ENCODE measurements at places on chromosomes 3 and 15. TPM values are rescaled to one million over a fixed set of nuclear protein-coding genes. Genes with fewer than 3 reads are reported as not detected.

DNA sequence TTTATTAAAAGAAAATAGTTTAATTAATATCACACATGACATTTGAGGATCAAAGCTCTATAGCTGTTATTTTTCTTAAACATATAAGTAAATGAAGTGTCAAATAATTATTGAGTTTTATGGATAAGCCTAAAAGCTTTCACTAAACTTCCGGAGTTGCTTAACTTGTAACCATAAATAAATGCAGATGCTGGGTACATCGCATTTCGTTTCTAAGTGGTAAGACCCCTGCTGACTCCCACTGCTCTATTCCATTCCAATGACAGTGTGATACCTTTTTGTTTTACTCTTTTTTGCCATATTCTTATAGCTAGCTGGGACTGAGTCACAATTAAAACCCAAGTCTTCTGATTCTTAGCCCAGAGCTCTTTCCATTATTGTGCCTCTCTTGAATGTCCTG is 411.1 kb downstream of the SOX2 start:
- no peak overlapping the region for H3K27ac ChIP-seq
- no peaks in the 10 kb centered on the region for H3K36me3 ChIP-seq
- no peak for DNase-seq
- H3K27me3 ChIP-seq, result no peaks in the 10 kb centered on the region
- H3K4me3 ChIP-seq, result no peak overlapping the region

DNA sequence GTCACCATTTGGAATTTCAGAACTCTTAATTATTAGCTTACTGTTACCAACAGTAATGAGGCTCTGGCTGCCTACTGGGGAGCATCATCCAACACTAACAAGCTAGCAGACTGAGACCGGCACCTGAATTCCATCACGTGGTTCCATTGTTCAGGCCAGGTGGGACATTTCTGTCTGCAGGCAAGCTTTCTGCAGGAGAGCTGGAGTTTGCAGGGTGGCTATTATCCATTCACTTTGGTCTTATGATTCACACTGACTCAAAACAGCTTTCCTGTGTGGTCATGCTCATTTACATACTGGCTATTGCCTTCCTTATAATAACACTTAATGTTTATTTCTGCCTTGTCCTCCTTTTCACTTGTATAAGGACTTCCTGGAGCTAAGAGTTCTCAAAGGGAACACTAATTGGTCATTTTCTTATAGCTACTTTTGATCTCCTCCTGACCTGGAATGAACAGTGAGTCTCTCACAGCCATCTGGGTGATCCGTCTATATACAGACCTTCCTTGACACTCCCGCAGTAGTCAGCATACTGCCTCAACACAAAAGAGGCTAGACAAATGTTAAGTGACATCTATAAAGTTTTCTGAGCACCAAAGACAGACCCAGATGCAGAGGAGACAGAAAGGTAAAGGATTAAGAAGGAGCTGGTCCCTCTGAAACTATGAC is 695.4 kb downstream of the FHIT start:
- no peaks in the 10 kb centered on the region for H3K4me1 ChIP-seq
- H3K4me3 ChIP-seq, result no peak overlapping the region
- H3K27me3 ChIP-seq, result no peaks in the 10 kb centered on the region
- H3K36me3 ChIP-seq, result no peaks in the 10 kb centered on the region
- DNase-seq, result no peak

DNA sequence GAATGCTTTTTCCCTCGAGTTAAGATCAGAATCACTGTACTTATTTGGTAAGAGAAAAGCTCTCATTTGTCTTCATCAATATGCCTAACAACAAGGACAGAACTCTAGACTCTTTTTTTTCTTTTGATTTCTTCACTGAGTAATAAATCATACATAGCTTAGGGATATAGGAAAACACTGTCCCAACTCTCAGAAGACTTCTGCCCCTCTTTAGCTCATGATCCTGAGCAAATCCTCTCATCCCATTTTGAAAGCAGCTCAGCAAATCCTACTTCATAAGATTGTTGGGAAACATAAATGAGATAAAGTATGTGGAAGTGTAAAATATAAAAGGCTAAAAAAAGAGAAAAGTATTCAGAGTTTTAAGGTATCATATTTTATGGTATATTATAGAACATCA is 141.7 kb downstream of the ATP8B4 start:
- no peaks in the 10 kb centered on the region for H3K36me3 ChIP-seq
- DNase-seq, result no peak
- peaks cover 3% of the 10 kb centered on the region for H3K27me3 ChIP-seq
- no peaks in the 10 kb centered on the region for H3K4me1 ChIP-seq
- no peak overlapping the region for H3K27ac ChIP-seq

DNA sequence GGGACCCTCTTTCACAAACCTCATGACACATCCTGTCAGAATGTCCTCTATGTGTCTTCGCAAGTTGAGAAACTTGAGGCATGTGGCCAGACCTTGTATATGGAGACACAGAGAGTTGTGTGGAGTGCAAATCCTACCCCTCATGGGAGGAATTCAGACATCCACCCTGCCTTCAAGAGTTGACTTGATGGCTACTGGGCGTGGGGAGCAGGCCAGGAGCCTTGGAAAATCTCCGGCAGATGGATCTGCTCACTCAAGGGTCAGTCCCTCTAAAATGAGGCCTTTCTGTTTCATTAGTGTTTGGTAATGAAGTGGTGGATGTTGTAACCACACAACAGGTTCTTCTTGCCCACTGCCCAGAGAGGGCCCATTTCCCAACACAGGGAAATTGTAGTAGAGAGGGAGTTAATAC is 79.0 kb downstream of the ASB7 start:
- H3K36me3 ChIP-seq, result no peaks in the 10 kb centered on the region
- no peak overlapping the region for H3K4me3 ChIP-seq
- H3K27me3 ChIP-seq, result no peaks in the 10 kb centered on the region
- DNase-seq, result no peak
- no peaks in the 10 kb centered on the region for H3K4me1 ChIP-seq
- H3K27ac ChIP-seq, result no peak overlapping the region

DNA sequence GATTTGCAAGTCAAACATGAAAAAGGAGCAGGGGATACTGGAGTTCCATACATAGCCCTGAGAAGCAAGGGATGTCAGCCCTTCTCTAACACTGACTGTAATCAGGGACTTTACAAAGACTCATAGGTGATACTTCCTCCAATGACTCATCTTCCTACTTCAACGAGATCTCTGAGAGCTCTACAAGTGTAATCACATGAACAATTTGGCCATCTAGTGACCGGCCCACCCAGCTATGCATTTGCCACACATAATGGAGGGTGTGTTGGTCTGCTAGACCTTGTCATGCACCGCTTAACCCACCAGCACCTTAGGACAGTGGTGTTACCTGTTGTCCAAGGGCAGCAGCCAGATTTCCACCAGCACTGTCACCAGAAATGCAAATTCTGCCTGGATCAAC is 75.3 kb downstream of the NCEH1 start:
- no peak overlapping the region for H3K4me3 ChIP-seq
- no peak for DNase-seq
- H3K27ac ChIP-seq, result no peak overlapping the region
- no peaks in the 10 kb centered on the region for H3K27me3 ChIP-seq

GRCh38 chr15:71056111-71056510 is 59.2 kb upstream of the THSD4 start:
- no peaks in the 10 kb centered on the region for H3K4me1 ChIP-seq

DNA sequence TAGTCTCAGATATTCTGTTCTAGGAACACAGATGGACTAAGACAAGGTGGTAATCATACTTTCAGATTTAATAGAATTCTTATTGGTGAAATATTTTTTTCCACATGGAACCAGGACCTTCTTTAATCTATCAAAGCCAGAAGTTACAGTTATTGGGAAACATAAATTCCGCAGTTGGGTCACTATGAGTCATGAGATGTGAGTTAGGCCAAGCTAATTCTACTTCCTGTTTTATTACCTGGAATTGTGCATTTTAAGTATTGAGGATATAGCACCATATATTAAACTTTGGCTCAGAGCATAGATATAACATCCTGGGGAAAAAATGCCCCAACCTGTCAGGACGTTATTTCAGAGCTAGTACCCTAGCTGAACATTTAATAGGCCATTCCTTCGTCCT is 96.4 kb upstream of the P3H2 start:
- H3K27ac ChIP-seq, result no peak overlapping the region
- H3K4me1 ChIP-seq, result no peaks in the 10 kb centered on the region
- no peak for DNase-seq
- H3K27me3 ChIP-seq, result no peaks in the 10 kb centered on the region
- no peaks in the 10 kb centered on the region for H3K36me3 ChIP-seq

GRCh38 chr3:18666655-18667054 is 241.5 kb upstream of the SATB1 start:
- no peaks in the 10 kb centered on the region for H3K36me3 ChIP-seq
- no peaks in the 10 kb centered on the region for H3K4me1 ChIP-seq
- no peak overlapping the region for H3K27ac ChIP-seq
- no peak for DNase-seq
- no peak overlapping the region for H3K4me3 ChIP-seq
- H3K27me3 ChIP-seq, result no peaks in the 10 kb centered on the region

GRCh38 chr3:73324203-73325155 is 263.0 kb downstream of the EBLN2 start:
- H3K4me3 ChIP-seq, result no peak overlapping the region
- H3K36me3 ChIP-seq, result no peaks in the 10 kb centered on the region
- no peak overlapping the region for H3K27ac ChIP-seq

DNA sequence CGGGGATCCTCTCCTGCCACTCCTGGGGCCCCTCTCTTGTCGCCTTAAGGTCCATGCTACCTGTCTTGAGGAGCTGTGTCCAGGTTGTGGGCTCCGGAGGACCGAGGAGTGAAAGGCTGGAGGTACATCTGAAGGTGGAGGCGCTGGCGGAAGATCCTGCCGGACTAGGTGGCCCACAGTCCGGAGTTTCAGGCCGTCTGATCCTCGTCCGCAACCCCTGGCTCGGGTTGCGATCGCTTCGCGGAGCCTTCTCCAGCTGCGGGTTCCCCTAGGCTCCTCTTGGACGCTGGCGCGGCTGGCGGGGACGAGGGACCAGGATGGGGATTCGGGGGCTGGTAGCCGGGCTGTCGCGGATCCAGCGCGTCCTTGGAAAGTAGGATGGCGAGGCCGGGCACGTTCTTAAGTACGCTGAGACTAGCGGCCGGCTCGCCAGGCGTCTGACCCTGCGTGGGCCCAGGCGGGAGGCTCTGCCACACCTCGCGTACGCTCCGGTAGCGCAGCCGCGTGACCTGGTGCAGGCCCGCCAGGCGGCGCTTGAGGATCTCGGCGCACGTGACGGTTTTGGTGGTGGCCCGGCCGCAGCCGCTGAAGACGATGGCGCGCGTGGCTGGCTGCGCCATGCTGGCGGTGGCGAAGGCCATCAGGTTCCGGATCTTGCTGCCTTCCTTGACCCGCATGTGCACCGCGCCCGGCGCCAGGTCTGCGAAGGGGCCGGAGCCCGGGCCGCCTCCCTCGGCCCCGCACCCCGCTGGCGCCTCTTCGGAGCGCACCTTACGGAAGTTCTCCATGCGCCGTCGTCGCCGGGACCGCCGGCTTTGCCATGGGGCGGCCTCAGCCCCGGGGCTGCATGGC is 550 bp downstream of the RPP25 start:
- no peaks in the 10 kb centered on the region for H3K36me3 ChIP-seq
- peak overlapping the region; percentile 71 for H3K27ac ChIP-seq
- H3K4me3 ChIP-seq, result peak overlapping the region; percentile 71
- DNase-seq, result peak; percentile 85
- peaks cover 12% of the 10 kb centered on the region for H3K4me1 ChIP-seq

DNA sequence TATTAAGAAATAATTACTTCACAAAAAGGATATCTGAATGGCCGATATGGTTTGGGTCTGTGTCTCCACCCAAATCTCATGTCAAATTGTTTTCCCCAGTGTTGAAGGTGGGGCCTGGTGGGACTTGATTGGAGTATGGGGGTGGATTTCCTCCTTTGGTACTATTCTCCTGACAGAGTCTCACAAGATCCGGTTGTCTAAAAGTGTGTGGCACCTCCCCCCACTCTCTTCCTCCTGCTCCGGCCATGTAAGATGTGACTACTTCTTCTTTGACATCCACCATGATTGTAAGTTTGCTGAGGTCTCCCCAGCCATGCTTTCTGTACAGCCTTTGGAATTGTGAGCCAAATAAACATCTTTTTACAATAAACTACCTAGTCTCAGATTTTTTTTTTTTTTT is 34.5 kb downstream of the ZBTB11 start:
- no peaks in the 10 kb centered on the region for H3K4me1 ChIP-seq
- H3K4me3 ChIP-seq, result no peak overlapping the region
- no peak overlapping the region for H3K27ac ChIP-seq
- H3K36me3 ChIP-seq, result no peaks in the 10 kb centered on the region
- no peak for DNase-seq

The CHRFAM7A gene
- 2.3 TPM for total RNA-seq

The CACNA1D gene
- total RNA-seq, result 6.7 TPM

The IQCF5 gene
- total RNA-seq, result not detected

The MUC4 gene
- 0.16 TPM for total RNA-seq

Measured in pancreas (tissue), 10 donors.